ENCODE measurements at places on chromosomes 11 and 22.

DNA sequence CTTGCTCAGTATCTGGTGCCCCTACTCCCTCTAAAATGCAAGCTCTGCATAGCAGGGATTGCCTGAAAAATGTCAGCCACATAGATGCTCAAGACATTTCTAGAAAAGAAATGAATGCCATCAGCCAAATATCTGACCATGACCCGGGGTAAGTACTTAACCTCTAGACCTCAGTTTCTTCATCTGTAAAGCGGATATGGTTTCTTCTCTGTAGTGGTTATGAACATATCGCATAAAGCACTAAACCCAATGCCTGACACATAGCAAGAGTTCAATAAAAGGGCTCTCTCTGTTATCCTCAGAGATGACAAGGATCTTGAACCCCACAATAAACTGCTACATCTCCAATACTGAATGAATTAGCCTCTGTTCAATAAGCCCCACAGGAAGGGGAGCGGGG, 122.6 kb downstream of the ABTB2 start:
- DNase-seq: no peak

DNA sequence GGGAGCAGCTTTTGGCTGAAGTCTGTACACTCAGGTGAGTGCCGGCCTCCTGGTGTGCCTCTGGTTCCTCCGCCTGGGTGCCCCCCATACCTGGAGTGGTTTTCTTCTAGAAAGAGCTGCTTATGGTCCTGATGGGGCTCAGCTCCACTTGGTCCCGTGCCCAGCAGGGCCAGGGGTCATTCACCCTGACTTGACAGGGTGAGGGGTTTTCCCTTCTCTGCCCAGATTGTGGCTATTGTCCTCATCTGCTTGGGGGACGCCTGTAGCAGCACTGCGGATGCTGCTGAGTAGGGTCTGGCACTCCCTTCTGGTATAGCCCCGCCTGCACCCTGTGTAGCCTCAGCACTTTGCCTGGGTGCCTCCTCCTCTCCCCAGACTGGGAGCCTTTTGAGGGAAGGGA, 8.2 kb downstream of the OMP start:
- DNase-seq: no peak

GRCh38 chr11:26950260-26950719, 43.6 kb upstream of the FIBIN start:
- DNase-seq: peak; percentile 37

- DNase-seq: peak; percentile 37
Measured at GRCh38 chr11:134634897-134635831, 223.1 kb upstream of the B3GAT1 start.

DNA sequence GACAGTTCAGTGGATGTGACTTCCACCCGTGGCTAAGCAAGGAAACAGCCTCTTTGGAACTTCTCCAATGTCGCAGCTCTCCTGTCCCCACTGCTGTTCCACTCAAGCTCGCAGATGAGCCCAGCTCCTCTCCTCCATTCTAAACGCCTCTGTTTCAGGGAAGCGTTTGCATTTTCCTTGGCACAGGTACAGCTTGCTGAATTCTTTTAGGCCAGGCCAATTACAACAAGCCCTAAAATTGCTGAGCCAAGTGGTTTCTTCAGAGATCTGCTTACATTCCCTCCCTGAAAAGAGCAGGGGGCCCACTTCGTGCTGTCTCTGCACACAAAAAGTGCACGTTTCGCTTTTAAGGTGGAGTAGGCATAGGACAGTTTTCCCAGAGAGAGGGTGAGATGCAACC, 91.5 kb upstream of the BLID start:
- no peak for DNase-seq

- no peak for DNase-seq
Measured at GRCh38 chr11:111601636-111601978, 642 bp upstream of the SIK2 start.

- no peak for DNase-seq
Measured at GRCh38 chr11:10358696-10359095, 53.8 kb downstream of the ADM start.

GRCh38 chr11:38952698-38953097, 2354.7 kb upstream of the RAG2 start:
- no peak for DNase-seq

DNA sequence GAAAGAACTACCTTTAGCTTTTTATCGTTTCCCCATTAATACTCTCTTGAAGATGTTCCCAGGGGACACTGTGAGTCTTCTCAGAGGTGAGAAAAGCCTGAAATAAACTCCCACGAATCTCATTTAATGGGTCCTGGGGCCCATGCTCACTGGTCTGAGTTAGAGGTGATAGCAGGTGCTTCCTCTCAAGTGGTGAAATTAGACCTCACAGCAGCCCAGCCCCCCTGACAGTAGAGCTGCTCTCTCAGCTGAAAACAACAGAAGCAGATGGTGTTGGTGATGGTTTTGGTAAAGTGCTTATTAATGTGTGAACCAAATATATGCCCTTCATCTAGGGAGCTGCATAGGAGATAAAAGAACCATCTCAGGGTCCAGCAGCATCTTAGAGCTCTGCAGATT, 76.8 kb upstream of the VPREB1 start:
- DNase-seq: no peak

- no peak for DNase-seq
Measured at GRCh38 chr11:106480581-106481190, 403.2 kb downstream of the AASDHPPT start.

- no peak for DNase-seq
Measured at GRCh38 chr11:103050351-103050750, 41.6 kb downstream of the DCUN1D5 start.

DNA sequence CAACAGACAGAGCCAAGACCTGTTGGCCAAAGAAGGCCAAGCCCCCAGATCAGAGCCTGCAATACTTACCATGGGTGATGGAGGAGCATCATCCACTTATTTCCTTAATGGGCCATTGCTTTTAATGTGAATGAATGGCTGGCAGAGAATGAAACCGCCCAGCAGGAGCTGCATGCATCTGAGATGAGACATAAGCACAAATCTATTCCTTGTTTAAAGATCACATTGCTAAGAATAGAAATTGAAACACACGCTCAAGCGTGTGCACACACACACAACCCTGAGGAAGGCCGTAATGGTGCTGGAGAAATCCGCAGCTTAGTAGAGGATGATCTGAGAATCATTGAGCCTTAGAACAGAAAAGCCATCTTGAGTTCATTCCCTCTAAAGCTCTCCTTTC, 5.3 kb upstream of the RRAS2 start:
- DNase-seq: no peak

DNA sequence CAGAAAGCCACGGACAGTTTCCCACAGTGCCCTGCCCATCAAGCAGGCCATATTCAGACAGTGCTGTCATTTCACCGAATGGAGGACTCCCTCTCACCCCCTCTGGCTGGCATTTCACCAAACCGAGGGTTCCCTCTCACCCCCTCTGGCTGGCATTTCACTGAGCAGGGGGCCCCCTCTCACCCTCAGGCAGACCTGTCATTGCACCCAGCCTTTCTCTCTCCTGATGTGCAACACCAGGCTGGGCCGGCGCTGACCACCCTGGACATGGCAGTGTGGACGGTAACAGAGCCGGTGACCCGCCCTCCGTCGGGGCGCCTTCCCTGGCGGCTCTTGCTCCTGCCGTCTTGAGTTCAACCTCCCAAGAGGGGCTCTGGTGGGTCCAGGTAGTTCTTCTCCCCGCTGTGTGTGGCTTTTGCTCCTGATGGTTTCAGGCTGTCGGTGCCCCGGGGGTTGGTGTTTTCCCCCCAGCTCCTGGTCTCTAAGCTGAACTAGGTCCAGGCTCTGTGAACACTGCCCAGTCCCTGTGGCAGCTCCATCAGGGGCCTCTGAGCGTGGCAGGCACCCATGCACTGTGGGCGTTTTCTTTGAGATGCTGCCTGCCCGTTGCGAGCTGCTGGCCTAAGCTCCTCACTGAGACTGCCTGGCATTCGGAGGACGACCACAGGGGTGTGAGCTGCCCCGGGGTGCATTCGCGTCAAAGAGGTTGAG, 46.9 kb downstream of the SMIM38 start:
- DNase-seq: no peak

DNA sequence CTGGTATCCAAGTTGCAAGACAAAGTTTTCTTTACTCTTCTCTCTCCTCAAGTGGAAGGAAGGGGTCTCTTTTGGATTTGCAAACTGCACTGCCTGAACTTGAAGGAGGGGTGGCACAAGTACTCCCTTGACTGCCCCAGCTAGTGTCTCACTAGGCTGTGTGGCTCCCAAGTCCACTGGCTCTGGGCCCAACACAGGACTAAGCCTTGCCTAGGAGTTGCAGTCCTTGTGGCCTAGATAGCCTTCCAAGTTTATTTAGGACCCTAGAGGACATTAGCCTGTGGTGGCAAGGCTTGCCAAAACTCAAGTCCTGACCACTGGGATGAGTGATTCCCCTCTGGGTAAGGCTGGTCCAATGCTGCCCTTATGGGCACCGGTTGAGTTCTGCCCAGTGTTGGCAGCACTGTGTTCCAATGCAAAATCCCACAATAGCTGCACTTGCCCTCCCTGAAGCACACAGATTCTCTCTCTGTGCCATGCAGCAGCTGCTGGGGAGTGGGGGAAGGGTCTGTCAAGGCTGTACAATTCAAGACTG, 10.2 kb upstream of the WEE1 start:
- DNase-seq: no peak

DNA sequence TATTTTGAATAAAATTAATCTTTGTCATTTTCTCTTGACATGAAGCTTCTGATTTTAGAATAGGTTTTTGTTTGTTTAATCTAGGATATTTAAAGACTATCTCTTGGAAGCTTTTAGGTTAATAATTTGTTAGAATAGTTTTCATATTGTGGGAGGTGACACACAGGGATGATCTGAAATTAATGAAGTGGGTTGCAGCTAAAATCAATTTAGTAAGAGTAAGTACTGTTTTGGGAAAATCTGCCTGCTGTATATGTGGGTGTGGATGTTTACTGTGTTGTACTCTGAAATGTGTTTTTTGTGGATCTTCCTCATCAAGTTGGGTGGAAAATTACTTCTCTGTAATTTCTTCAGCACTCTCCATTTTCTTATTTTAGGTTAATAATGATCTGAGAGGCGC, 67.3 kb downstream of the BID start:
- DNase-seq: no peak

GRCh38 chr11:72718101-72718501, 34.1 kb downstream of the ARAP1 start:
- no peak for DNase-seq

DNA sequence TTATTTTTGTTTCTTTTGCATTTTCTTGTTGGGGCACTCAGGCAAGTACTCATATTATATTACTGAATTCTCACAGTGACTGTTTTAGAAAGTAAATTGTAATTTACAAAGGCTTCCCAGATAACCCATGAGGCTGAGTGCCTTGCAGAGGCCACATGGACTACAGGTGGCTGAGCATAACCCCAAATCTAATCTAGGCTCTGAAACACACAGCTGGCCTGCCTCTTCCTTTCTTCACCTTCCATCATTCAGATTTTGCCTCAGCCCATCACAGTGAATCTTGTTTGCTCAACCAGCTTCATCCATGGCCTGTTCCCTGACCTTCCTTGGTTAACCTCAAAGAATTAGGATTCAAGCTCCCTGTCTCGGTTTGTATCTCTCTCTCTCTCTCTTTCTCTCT, 78.5 kb upstream of the PRDM11 start:
- no peak for DNase-seq

DNA sequence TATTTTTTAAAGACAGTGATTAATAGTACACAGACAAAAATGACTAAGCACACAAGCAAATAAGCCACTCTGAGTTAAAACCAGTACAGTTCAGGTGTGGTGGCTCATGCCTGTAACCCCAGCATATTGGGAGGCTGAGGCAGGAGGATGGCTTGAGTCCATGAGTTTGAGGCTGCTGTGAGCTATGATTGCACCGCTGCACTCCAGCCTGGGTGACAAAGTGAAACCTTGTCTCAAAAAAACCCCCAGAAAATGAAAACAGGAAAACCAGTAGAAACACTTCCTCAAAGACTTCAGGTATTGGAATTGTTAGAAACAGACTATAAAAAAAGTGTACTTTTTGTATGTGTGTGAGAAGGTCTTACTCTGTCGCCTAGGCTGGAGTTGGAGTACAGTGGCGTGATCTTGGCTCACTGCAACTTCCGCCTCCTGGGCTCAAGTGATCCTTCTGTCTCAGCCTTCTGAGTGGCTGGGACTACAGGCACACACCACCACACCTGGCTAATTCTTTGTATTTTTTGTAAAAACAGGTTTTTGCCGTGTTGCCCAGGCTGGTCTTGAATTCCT, 33.0 kb downstream of the PPP6R2 start:
- DNase-seq: no peak

- no peak for DNase-seq
Measured at GRCh38 chr11:97610854-97611253, 1221.0 kb downstream of the JRKL start.

GRCh38 chr11:120867988-120868387, 155.9 kb upstream of the TBCEL start:
- DNase-seq: no peak

GRCh38 chr11:85725510-85726258, 39.7 kb upstream of the CCDC89 start:
- DNase-seq: peak; percentile 47

DNA sequence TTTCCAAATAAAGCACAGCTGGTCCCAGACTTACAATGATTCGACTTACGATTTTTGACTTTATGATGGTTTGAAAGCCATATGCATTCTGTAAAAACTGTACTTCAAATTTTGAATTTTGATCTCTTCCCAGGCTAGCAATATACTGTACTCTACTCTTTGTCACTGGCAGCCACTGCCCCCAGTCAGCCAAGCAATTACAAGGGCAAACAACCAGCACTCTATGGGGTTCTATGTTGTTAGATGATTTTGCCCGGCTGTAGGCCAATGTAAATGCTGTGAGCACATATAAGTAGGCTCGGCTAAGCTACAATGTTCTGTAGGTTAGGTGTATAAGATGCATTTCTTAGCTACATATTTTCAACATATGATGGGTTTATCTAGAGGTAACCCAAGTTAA, 217.3 kb downstream of the RAB38 start:
- DNase-seq: no peak
